ENCODE measurements at places on chromosomes 6 and 20.

GRCh38 chr6:169368200-169368599 is 114.6 kb upstream of the THBS2 start:
- DNase-seq: no peak

DNA sequence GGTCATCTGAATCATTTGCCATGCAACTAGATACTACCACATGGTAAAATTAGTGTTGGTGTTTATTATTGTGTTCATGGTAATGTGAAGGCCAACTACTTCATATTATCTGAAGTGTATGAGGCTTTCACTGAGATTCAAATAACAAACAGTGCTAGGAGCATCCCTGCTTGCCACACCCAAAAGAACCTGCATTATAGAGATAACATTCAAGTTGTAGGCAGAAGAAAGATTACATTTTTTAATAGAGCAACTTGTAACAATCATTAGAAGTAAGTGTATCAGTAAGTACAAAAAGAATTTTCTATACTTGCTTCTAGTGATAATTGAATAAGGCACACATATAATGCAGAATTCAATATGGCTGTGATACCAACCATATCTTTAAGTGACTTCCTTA is 49.8 kb downstream of the BCKDHB start:
- no peak for DNase-seq

DNA sequence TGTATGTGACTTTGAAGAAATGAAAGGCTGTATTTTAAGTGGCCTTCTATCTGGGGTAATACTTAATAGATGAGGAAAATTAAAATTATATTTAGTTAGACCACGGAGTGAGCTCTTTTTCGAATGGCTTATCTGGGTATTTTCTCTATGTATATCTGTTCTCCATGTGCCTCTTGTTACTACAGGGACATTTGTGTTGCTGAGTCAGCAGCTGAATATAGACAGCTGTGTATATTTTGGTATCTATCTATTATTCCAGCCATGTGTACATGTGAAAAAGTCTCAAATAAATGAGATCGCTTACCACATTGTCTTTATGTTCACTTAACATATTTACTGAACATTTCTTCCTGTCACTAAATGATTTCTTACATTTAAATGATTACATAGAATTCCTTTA is 57.2 kb downstream of the TMEM200A start:
- no peak for DNase-seq

DNA sequence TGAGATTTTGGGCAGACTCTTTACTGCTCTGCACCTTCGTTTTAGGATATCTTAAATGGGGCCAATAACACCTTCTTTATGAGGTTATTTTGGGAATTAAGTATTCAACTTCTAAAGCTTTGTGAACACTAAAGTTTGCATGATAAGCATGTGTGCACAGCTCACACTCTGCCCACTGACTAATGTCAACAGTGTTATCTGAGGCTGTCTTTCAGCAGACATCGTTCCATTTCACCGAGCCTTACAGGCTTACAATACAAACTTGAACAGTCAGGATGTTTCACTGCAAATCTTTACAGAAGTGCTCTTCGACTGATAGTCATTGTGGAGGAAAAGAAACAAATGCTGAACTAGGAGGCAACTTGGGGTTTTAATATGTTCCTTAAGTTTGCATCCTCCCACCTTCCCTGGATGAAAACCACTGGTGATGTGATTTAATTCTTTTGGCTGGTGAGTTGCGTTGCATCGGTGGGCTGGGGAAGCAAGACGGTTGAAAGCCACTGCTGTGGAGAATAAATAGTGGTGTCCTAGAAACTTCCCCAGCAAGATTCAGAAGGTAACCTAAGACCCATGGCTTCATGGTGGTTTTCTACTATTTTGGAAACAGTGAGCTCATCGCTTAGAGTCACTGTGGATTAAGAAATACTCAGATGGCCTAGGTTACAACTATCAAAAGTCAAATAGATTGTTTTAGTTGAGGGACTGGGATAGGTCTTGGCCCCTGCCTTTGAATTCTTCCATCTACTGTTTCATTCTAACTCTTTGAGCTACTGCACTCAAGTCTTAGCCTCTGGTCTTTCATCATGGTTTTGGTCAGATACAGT is 167.2 kb upstream of the MAP3K7 start:
- no peak for DNase-seq

Measured in SJSA1 (cell line).